Thymus (tissue), 14 donors: ENCODE measurements at places on chromosomes 6 and 20. TPM values are rescaled to one million over a fixed set of nuclear protein-coding genes. Genes with fewer than 3 reads are reported as not detected.

OR2B6 gene
- total RNA-seq = 0.19 TPM

SIRPA gene
- 3.0 TPM for total RNA-seq

AKIRIN2 gene
- total RNA-seq = 24.6 TPM

ZNF512B gene
- 10.0 TPM for total RNA-seq

DNA sequence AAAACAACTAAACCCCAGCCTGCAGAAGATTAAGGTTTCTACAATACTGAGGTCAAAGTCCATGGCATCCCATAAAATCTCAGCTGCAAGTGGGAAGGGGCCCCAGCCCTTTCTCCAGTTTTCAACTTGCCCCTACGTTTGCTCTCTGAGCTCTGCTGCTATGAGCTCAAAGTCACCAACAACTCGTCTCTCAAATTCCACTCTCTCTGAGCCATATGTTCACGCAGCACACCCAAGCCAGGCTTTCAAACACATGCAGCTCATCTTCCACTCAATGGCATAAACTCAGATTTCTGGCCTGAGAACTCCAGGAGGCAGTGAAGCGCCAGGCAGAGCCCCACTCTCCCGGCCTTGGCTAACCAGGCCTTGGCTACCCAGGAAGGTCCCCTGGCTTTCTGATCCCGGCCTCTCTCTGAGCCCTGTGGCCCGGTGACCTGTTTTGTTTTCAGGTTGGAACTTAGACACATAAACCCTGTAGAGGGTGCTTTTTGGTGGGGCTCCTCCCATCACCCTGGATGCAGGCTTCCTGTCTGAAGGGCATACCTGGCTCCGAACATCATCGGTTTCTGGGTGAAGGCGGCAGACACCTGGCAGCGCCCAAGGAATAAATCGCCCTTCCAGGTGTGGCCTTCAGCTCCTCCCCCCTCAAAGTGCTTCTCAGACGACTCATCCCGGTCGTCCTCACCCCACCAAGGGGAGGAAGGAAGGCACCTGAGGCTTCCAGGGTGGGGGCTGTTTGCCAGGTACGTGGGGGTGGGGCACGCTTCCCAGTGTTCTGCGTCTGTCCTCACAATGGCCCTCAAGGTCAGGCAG lies 12.4 kb downstream of the SLC22A23 start:
- peaks cover 5% of the 10 kb centered on the region for H3K4me1 ChIP-seq
- H3K27me3 ChIP-seq = no peaks in the 10 kb centered on the region
- H3K4me3 ChIP-seq = no peak overlapping the region
- no peak overlapping the region for H3K27ac ChIP-seq
- H3K36me3 ChIP-seq = no peaks in the 10 kb centered on the region
- DNase-seq = no peak

- no peaks in the 10 kb centered on the region for H3K36me3 ChIP-seq
- no peaks in the 10 kb centered on the region for H3K27me3 ChIP-seq
- H3K4me3 ChIP-seq = no peak overlapping the region
- peak; percentile 24 for DNase-seq
- H3K4me1 ChIP-seq = no peaks in the 10 kb centered on the region
- no peak overlapping the region for H3K27ac ChIP-seq
Observed at GRCh38 chr6:142155895-142156757, 9.1 kb downstream of the VTA1 start.

GRCh38 chr6:46500382-46500781 lies 9.1 kb upstream of the RCAN2 start:
- no peak overlapping the region for H3K27ac ChIP-seq
- no peaks in the 10 kb centered on the region for H3K27me3 ChIP-seq
- H3K4me3 ChIP-seq = no peak overlapping the region
- no peaks in the 10 kb centered on the region for H3K36me3 ChIP-seq
- no peaks in the 10 kb centered on the region for H3K4me1 ChIP-seq

DNA sequence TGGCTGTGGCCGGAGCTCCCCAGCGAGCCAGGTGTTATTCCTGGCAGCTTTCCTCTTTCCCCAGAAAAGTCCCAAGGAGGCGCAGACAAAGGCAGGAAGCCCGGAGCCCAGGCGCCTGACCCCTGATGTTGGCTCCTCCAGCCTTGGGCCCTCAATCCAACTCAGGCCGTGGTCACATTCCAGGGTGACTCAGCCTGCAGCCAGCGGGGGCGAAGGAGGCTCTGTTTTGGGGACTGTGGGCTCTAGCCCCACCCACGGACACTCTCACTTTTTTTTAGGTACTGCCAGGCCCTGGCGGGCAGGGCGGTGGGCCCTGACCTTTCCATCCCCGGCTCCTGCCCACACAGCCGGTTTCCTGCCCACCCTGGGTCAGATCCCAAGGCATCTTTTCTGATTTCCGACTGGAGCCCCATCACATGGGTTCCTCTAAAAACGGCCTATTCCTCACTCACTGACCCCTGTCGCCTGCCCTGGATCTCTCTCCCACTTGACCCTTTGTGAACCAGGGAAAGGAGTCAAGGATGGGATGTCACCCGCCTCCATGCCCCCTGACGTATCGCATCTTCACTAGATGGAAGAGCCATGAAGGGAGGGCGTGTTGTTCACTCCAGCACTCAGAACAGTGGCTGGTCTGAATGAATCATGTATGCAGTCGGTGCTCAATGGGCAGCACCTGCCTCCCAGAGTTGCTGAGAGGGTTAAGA lies 5.5 kb downstream of the PTGIS start:
- no peak overlapping the region for H3K4me3 ChIP-seq
- H3K27me3 ChIP-seq = peaks cover 3% of the 10 kb centered on the region
- H3K27ac ChIP-seq = no peak overlapping the region
- no peak for DNase-seq

- H3K27ac ChIP-seq = no peak overlapping the region
- no peak overlapping the region for H3K4me3 ChIP-seq
- no peak for DNase-seq
- no peaks in the 10 kb centered on the region for H3K27me3 ChIP-seq
Observed at GRCh38 chr6:178119-178518, 114.2 kb upstream of the DUSP22 start.

GRCh38 chr20:20211274-20211987 lies 156.5 kb upstream of the INSM1 start:
- no peaks in the 10 kb centered on the region for H3K36me3 ChIP-seq
- H3K4me1 ChIP-seq = no peaks in the 10 kb centered on the region
- DNase-seq = no peak

- no peak overlapping the region for H3K27ac ChIP-seq
- no peak for DNase-seq
- no peaks in the 10 kb centered on the region for H3K36me3 ChIP-seq
- H3K4me1 ChIP-seq = peaks cover 2% of the 10 kb centered on the region
- no peak overlapping the region for H3K4me3 ChIP-seq
- H3K27me3 ChIP-seq = peaks cover 20% of the 10 kb centered on the region
Observed at GRCh38 chr20:58867211-58867610, 14.7 kb downstream of the GNAS start.

- peaks cover 44% of the 10 kb centered on the region for H3K36me3 ChIP-seq
- H3K4me3 ChIP-seq = peak overlapping the region; percentile 23
- peak overlapping the region; percentile 97 for H3K27ac ChIP-seq
- peaks cover 93% of the 10 kb centered on the region for H3K4me1 ChIP-seq
Observed at GRCh38 chr6:42021847-42022754, 28.2 kb upstream of the TAF8 start.

DNA sequence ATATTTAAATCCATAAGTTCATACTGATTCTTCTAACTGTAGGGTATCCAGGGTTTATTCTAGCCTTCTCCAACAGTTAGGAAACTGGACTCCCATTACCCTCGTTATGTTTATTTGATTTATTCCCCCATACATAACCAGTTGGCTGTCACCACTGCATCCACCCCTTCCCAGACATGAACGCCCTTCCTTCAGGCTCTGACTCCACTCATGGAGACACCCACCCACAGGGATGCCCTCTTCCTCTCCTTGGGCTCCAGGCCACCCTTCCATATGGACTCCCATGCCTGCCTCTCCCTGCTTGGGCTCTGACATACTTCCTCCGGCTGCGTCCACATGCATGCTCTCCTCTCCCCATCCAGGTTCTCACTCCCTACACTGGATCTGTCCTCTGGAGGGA lies 124.0 kb downstream of the FIG4 start:
- no peak for DNase-seq
- no peak overlapping the region for H3K4me3 ChIP-seq
- no peaks in the 10 kb centered on the region for H3K27me3 ChIP-seq
- no peak overlapping the region for H3K27ac ChIP-seq
- H3K36me3 ChIP-seq = peaks cover 3% of the 10 kb centered on the region

DNA sequence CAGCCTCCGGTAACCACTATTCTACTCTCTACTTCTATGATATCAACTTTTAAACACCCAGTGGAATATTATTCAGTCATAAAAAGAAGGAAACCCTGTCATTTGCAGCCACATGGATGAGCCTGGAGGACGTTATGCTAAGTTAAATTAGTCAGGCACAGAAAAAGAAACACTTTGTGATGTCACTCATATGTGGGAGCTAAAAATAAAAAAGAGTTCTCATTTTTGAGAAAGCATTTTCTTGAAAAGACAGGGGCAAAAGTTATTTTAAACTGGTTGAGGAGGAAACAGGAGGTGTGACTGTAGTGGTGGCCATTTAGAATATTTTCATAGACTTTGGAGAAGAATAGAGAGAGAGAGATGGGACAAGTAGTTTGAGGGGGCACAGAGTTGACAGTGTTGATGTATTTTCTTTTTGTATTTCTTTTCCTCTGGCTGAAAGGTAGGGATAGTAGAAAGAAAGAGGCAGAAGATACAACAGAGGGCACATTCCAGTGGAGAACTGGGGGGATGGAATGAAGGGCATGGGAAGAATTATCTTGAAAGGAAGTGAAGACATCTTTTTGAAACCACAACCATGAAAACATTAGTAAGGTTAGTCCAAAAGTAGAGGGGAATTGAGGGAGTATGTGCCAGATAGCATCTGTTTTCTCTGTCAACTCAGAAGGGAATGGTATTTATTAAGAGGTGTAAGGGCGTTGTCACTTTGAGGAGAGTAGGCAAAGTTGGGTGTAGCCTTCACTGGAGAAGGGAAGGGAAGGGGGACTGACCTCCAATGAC lies 181.3 kb upstream of the GMDS start:
- H3K4me1 ChIP-seq = no peaks in the 10 kb centered on the region
- H3K36me3 ChIP-seq = no peaks in the 10 kb centered on the region
- H3K27me3 ChIP-seq = no peaks in the 10 kb centered on the region

GRCh38 chr20:52039790-52040189 lies 151.8 kb downstream of the ZFP64 start:
- no peak overlapping the region for H3K4me3 ChIP-seq
- DNase-seq = no peak
- H3K36me3 ChIP-seq = no peaks in the 10 kb centered on the region
- H3K27ac ChIP-seq = no peak overlapping the region
- H3K4me1 ChIP-seq = no peaks in the 10 kb centered on the region
- H3K27me3 ChIP-seq = no peaks in the 10 kb centered on the region

GRCh38 chr20:5095931-5096330 lies 23.8 kb downstream of the PCNA start:
- DNase-seq = no peak
- no peaks in the 10 kb centered on the region for H3K4me1 ChIP-seq
- no peak overlapping the region for H3K4me3 ChIP-seq
- no peaks in the 10 kb centered on the region for H3K27me3 ChIP-seq

- H3K4me3 ChIP-seq = peak within 1 kb of the TSS; percentile 99
- DNase-seq = no peak
- no peaks in the 10 kb centered on the region for H3K27me3 ChIP-seq
- peaks cover 14% of the 10 kb centered on the region for H3K4me1 ChIP-seq
- H3K27ac ChIP-seq = peak within 1 kb of the TSS; percentile 97
- peaks cover 10% of the 10 kb centered on the region for H3K36me3 ChIP-seq
Observed at GRCh38 chr20:3209257-3209945, at the start of gene ITPA. TSS of gene ITPA (plus strand) at chr20:3209498. CDS start at chr20:3209552, 54 bp downstream.

DNA sequence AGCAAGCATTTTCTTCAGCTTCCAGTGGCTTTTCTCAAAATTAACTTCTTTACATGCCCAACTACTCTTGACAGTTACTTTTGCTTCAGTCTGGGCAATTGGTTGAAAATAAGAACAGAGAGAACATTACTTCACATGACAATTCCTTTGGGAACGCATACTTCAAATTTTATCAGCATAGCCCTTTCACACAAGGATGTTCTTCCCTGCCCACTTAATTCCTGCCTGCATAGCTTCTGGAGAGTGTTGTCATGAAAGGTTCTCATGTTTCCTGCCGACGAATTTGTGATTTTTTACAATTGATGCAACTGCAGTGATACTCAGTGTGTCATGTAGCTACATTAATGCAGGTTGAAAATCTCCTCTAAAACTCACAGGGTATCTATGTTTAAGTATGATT lies 22.0 kb upstream of the SNRNP48 start:
- no peaks in the 10 kb centered on the region for H3K4me1 ChIP-seq
- no peaks in the 10 kb centered on the region for H3K36me3 ChIP-seq
- H3K27me3 ChIP-seq = no peaks in the 10 kb centered on the region
- no peak overlapping the region for H3K4me3 ChIP-seq
- H3K27ac ChIP-seq = no peak overlapping the region
- no peak for DNase-seq

- no peak overlapping the region for H3K4me3 ChIP-seq
- H3K27ac ChIP-seq = no peak overlapping the region
- H3K4me1 ChIP-seq = no peaks in the 10 kb centered on the region
- no peaks in the 10 kb centered on the region for H3K36me3 ChIP-seq
Observed at GRCh38 chr6:45698046-45698445, 317.6 kb downstream of the CLIC5 start.

DNA sequence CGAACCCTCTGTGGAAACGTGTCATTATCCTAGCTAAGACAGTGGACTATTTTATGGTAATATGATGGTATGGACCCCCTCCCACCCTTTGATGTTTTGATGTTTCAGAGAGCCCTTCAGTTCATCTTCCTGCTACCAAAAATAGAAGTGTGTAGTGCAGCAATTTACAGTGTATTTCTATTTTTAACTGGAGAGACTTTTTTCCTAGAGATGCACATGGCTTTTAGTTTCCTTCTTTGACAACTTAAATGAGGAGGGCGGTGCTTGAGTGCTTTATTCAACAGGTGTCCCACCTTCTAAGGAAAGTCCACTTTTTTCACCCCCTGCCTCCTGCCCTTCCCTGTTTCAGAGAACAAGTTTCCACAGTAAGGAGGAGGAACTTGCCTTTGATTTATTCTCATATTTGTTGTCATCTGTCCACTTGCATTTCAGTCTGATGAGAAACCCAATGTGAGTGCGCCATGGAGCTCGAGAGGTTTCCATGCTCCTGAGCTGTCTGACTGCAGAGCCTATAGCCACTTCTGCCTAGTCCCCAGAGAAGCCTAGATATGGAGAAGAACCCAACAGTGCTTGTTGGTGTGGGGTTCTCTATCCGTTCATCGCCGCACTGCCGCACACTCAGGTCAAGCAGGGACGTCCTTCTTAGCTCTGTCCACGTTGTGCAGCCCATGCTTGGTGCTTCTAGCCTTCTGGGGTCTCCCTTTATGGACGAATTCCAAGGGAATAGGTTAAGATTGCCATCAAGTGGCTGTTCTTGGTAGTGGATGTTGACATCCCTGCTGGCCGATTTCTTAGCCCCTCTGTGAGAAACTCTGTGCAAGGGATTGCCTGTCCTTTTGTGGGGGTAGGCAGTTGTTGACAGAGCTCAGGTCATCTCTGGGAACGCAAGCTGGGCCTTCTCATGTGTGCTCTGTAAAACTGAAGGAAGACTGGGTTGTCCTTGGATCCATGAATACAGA lies 144.2 kb downstream of the JARID2 start:
- peak overlapping the region; percentile 26 for H3K27ac ChIP-seq
- no peak overlapping the region for H3K4me3 ChIP-seq
- H3K36me3 ChIP-seq = peaks cover 6% of the 10 kb centered on the region
- DNase-seq = peak; percentile 66
- peaks cover 47% of the 10 kb centered on the region for H3K4me1 ChIP-seq

- H3K4me3 ChIP-seq = no peak overlapping the region
- no peak overlapping the region for H3K27ac ChIP-seq
- peaks cover 75% of the 10 kb centered on the region for H3K36me3 ChIP-seq
Observed at GRCh38 chr6:36858407-36858981, 16.1 kb downstream of the PPIL1 start.
